ENCODE measurements at places on chromosomes 5 and 9.

GRCh38 chr9:121700165-121700831 lies 48.9 kb downstream of the DAB2IP start:
- DNase-seq, result no peak

GRCh38 chr9:73411494-73411893 lies 259.8 kb downstream of the ANXA1 start:
- DNase-seq, result no peak

- DNase-seq, result no peak
These were observed 185.6 kb downstream of the EFNA5 start for GRCh38 chr5:107485184-107485583.

DNA sequence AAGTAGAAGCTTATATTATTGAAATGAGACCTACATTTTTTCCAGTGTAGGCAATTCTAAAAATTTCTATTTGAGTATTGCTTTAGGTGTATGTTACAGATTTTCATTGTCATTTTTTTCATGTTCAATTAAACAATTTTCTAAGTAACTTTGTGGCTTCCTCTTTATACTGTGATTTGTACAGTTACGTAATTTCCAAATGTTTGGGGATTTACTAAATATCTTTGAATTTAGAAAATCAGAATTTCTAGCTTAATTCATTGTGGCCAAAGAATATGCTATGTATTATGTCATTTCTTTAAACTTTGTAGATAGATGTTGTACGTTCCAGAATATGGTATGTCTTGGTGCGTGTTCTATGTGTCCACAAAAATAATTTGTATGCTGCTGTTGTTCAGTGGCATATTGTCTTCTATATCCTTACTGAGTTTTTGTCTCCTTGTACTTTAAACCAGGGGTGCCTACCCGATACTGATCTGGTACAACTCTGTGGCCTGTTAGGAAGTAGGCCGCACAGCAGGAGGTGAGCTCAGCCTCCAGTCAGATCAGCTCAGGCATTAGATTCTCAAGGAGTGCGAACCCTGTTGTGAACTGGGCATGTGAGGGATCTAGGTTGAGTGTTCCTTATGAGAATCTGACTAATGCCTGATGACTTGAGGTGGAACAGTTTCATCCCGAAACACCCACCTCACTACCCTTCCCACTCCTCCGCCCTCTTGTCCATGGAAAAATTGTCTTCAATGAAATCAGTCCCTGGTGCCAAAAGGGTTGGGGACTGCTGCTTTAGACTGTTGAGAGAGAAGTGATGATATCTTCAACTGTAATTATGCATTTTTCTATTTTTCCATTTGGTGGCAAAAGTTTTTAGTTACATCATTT lies 63.5 kb downstream of the UBE2R2 start:
- DNase-seq, result no peak

DNA sequence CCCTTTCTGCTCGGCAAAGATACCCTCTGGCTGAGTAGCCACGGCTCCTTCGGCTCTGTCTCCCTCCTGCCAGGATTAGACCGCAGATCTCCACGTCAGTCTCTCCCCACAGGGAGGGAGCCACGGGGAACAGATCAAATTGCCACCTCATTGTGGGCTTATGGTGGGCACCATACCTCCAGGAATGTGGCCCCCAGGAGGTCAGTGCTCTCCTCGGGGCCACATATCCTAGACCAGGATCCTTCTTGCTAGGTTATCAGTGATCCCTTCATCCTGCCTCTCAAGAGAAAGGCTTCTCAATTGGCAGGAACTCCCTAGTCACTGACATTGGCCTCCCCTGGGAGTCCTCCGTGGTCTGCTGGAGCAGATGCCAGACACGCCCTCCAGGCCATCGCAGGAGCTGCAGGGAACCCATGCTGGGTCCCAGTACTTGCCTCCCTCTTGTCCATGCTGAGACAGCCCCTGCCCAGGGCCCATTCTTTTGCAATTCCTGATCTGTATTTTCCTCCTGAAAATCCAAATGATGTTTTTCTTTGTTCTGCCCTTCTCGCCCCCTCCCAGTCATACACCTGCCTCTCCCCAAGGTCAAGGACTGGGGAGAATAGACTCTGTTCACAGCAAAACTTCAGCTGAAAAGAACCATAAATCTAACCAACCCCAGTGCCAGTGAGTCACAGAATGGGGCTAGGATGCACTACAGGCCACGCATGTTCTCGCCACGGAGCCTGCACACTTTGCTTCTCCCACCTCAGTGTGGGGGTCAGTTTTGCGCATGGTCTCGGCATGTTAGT lies 31.6 kb upstream of the ENHO start:
- no peak for DNase-seq

DNA sequence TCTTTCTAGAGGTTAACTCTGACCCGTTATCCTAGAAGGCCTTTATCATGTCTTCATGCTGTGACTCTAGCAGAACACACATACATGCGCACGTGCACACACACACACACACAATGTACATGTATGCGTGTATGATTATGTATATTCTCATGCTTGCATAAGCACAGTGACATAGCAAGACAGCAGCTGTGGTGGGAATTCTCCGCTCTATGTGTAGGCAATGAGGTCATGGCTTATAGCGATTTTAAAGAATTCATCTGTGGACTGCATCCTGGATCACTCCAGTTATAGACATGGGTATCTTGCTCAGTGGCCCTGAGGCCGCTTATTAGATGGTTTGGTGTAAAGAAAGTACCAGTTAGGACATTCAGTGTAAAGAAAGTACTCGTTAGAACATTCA lies 106.2 kb downstream of the FBXL7 start:
- DNase-seq, result no peak

DNA sequence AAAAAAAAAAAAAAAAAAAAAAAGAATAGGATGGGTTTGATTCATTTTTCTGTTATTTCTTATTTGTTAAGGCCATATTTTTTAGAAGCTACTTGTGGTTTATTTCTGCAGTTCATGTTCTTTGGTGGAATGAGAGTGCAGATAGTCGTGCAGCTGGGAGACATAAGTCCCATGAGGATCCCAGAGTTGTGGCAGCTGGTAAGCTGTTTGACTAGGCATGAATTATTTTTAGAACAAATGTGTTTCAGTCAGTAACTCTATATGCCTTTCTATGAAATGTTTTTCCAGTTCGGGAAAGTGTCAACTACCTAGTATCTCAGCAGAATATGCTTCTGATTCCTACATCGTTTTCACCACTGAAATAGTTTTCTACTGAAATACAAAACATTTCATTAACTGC lies 5.0 kb upstream of the NIPSNAP3B start:
- no peak for DNase-seq

DNA sequence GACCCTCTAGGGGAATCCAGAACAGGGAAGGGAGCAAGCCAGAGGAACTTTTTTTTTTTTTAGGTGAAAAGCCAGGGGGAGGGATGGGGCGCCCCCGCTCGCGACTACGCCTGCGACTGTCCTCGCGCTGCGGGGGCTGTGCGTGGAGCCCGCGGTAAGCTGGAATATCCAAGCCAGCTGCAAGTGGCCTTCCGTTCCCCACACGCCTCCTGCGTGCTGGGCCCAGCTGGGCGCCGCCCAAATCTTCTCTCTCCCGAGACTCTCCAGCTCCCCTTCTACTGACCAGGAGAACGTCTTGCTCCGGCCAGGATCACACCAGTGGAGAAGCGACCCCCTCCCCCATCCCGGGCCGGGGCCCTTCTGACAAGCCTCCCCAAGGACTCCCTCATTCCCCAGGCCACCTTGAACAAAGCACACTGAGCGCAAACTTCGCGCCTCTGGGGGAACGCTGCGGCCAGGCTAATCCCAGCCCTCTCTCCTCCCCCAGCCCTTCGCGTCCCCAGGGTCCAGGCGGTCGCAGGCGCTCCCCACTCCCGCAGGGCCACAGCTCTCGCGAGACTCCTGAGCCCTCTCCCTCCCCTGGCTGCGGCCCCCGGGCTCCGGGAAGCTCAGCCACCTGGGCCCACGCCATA lies 6.6 kb downstream of the BARX1 start:
- DNase-seq, result no peak

All from activated CD4-positive, alpha-beta T cell treated with anti-CD3 and anti-CD28 coated beads, Interleukin-2, Interleukin-6, amounts not matched to agents 100 ng/mL and 50 ng/mL, durations not matched to agents 16 hours and 8 hours (primary cell).